ENCODE measurements at places on chromosomes 3 and 15.

DNA sequence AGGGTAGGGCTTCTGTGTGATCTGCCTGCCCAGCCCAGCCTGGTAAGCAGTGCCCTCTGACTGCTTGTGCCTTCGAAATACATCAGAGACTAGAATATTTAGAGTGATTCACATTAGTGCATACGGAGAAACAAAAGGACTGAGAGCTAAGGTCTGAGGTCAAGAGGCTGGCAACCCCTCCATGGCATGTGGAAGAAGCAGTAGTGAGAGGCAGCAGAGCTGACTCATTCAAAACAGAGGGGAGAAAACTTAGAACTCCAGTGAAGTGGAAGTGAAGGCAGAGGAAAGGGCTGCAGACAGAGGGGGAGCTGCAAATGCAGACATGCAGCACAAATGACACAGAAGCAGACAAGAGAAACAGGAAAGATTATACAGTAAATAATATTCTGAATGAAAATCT is 61.6 kb downstream of the ULK4 start:
- H3K36me3 ChIP-seq, result no peaks in the 10 kb centered on the region
- no peak overlapping the region for H3K27ac ChIP-seq
- no peak for DNase-seq

DNA sequence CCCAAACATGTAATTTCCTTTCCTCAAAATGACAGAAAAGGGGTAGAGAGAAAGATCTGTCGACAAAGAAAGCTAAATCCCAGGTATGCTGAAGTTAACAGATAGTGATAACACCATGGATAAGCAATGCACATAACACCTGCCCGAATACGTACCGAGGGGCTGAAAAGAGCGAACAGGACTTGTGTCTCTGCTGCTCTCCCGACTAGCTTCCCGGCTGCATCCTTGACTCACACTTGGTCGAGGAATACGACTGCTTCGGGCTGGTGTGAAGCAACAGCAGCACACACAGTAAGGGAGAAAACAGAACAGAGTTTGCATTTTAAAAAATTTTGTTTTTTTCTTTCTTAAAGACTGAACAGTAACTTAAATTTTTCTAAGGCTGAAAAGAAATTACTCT is 136.4 kb downstream of the CLASP2 start:
- H3K27me3 ChIP-seq, result no peaks in the 10 kb centered on the region
- H3K27ac ChIP-seq, result no peak overlapping the region
- no peaks in the 10 kb centered on the region for H3K36me3 ChIP-seq
- H3K4me3 ChIP-seq, result no peak overlapping the region

DNA sequence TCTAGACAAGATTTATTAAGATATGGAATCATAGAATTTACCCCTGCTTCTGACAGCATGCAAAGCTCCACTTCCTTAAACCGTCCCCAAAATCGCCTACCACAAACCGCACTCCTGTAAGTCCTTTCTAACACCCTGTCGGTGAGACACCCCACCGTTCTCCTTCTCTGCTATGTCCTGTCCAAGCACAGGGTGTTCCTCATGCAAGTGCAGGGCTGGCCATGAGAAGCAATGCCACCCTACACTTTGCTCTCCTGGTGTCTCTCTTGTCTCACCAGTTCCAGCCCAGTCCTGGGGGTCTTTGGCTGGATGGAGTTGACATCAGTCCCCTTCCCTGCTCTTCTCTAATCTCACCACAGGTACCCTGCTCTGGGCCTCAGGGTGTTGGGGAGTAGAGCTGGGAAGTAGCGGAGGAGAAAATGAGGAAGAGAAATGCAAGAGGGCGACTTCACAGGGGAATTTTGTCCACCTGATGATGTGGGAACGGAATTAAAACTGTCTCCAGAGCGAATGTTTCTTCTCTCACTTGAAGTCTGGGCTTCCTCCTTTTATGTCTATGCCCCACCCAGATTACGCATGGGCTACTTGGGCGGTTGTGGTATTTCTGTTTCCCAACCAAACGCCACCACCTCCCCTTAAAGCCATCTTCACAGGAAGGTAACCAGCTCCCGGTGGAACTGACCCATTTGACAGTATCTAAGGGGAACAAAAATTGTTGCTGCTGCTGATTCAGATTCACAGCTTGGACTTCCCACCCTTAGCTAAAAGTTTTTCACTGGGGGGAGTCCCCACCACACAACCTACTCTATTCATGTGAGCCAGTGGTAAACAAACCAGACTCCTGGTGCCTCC is 49.9 kb downstream of the CASR start:
- no peaks in the 10 kb centered on the region for H3K4me1 ChIP-seq
- no peak for DNase-seq
- no peaks in the 10 kb centered on the region for H3K36me3 ChIP-seq
- no peak overlapping the region for H3K4me3 ChIP-seq
- H3K27me3 ChIP-seq, result no peaks in the 10 kb centered on the region
- no peak overlapping the region for H3K27ac ChIP-seq

- no peaks in the 10 kb centered on the region for H3K4me1 ChIP-seq
- H3K4me3 ChIP-seq, result no peak overlapping the region
- H3K36me3 ChIP-seq, result no peaks in the 10 kb centered on the region
- no peaks in the 10 kb centered on the region for H3K27me3 ChIP-seq
Measured at GRCh38 chr3:70614111-70614510, 301.7 kb upstream of the MDFIC2 start.

DNA sequence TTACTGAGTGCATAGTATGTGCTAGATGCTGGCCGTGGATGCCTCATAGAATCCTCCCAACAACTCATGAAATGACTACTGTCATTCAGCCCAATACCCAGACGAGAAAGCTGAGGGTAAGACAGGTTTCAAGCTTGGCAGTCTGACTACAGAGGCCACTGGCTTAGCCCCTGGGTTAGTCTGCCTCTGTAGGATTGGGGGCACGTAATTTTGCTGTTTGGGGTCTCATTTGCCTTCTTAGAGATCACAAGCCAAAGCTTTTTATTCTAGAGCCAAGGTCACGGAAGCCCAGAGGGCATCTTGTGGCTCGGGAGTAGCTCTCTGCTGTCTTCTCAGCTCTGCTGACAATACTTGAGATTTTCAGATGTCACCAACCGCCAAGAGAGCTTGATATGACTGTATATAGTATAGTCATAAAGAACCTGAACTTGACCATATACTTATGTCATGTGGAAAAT is 1.0 kb upstream of the CCR5 start:
- H3K36me3 ChIP-seq, result no peaks in the 10 kb centered on the region
- no peak overlapping the region for H3K4me3 ChIP-seq
- H3K4me1 ChIP-seq, result no peaks in the 10 kb centered on the region
- H3K27me3 ChIP-seq, result no peaks in the 10 kb centered on the region
- H3K27ac ChIP-seq, result no peak overlapping the region
- no peak for DNase-seq

DNA sequence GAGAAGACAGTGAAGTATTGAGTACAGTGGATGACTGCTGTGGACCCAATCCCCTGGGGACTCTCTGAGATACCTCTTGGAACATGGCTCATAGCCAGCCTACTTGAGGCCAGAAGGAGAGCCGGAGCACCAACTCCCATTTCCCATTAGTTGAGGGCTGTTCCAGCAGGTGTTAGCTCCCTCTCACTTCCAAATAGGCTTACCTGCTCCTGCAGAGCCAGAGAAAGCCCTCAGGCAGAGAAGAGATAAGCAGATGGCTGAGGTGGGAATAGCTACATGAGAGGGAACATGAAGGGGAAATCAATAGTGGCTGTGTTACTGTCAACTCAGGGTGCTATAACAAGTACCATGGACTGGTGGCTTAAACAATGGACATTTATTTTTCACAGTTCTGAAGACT is 4.6 kb upstream of the CCK start:
- no peak overlapping the region for H3K27ac ChIP-seq
- H3K4me1 ChIP-seq, result no peaks in the 10 kb centered on the region
- no peak overlapping the region for H3K4me3 ChIP-seq
- no peaks in the 10 kb centered on the region for H3K36me3 ChIP-seq
- no peak for DNase-seq

DNA sequence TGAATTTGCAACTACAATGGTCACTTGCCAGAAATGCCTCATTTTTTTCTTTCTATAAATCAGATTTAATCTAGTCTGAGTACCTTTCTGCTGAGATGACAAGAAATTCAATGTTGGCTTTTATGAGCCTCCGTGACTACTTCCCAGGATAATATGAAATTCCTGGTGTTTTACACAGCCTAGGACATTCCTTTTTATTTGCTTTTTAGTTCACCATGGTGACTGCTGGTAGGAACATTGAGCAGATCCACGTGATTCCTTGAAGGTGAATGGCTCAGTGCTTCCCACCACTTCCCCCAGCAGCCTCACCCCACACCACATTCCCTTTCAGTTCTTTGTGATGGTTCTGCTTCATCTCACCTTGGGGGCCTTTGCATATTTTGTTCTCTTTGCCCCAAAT is 4.3 kb upstream of the NPTN start:
- no peaks in the 10 kb centered on the region for H3K36me3 ChIP-seq
- no peak overlapping the region for H3K27ac ChIP-seq
- H3K27me3 ChIP-seq, result no peaks in the 10 kb centered on the region
- H3K4me1 ChIP-seq, result peaks cover 1% of the 10 kb centered on the region

DNA sequence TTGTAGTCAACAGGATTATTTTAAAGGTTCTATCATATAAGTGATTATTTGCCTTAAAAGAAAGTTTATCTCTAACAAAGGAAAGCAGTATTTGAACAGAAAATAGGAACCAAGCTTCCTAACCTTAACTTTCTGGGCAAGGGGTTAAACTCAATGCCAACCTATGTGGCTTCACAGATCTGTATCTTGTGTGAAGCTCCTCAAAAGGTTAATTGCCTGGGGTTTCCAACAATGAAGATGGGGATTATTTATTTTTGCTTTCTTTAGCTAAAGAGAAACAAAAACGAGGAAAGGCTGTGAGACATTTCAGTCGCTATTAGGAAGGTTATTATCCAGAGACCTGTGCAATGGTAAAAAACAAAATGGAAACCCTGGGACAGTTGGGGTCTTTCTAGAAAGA is 1.1 kb upstream of the WDR82 start:
- no peak overlapping the region for H3K4me3 ChIP-seq
- H3K4me1 ChIP-seq, result no peaks in the 10 kb centered on the region
- H3K27ac ChIP-seq, result no peak overlapping the region
- H3K36me3 ChIP-seq, result no peaks in the 10 kb centered on the region

GRCh38 chr3:14175383-14176037 is 2.9 kb downstream of the XPC start:
- H3K4me1 ChIP-seq, result no peaks in the 10 kb centered on the region
- H3K27ac ChIP-seq, result no peak overlapping the region
- peaks cover 6% of the 10 kb centered on the region for H3K36me3 ChIP-seq
- H3K4me3 ChIP-seq, result no peak overlapping the region
- no peaks in the 10 kb centered on the region for H3K27me3 ChIP-seq

GRCh38 chr15:87959662-87960061 is 296.9 kb downstream of the NTRK3 start:
- no peaks in the 10 kb centered on the region for H3K36me3 ChIP-seq
- DNase-seq, result no peak
- H3K27me3 ChIP-seq, result no peaks in the 10 kb centered on the region
- no peaks in the 10 kb centered on the region for H3K4me1 ChIP-seq
- H3K27ac ChIP-seq, result no peak overlapping the region

DNA sequence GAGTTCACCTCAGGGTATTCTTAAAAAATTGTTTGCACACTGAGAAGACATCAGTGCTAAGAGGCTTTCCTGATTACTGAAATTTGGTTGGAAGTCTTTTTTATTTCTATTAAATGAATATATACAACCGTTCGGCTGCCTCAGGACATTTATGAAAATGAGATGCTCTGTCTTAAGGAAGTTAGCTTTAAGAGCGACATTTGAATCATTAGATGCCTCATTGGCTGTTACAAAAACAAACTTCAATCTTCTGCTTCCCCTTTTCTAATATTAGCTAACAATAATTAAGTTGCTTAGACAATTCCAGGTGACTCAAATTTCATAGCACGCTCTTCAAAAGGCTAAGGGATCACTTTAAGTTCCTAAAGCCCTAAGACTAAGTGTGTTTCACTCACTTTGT is 673.7 kb downstream of the FHIT start:
- H3K27ac ChIP-seq, result no peak overlapping the region
- no peak for DNase-seq
- H3K4me3 ChIP-seq, result no peak overlapping the region
- peaks cover 2% of the 10 kb centered on the region for H3K4me1 ChIP-seq
- H3K36me3 ChIP-seq, result no peaks in the 10 kb centered on the region

DNA sequence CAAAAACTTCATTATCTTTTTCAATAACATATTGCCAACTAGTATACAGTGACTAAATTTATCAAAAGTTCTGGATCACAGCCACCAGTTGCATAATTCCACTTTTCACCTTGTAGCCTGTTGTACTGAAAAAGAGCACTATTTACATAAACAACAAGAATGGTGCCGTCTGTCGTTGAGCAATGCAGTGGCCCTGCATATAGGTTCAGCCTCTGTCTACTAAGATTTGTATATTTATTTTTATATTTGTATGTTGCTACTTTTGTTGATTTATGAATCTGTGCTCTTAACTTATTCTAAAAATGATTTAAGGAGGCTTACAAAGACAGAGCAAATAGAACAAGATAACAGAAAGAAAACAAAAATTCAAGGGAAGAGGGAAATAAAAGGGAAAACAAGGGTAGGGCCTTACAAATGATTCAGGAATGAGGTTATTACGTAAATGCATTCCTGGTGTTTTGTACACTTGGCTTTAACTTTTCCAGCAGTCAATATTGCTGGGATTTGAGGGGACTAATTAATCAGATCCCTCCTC is 257.6 kb upstream of the STT3B start:
- no peak for DNase-seq
- H3K27ac ChIP-seq, result no peak overlapping the region
- no peaks in the 10 kb centered on the region for H3K36me3 ChIP-seq
- H3K4me1 ChIP-seq, result 0 out of 2 replicates have a peak, but pooled peaks cover 2% of the 10 kb centered on the region
- H3K27me3 ChIP-seq, result no peaks in the 10 kb centered on the region

GRCh38 chr3:164478323-164478722 is 600.0 kb downstream of the SI start:
- H3K27ac ChIP-seq, result no peak overlapping the region
- H3K36me3 ChIP-seq, result no peaks in the 10 kb centered on the region
- H3K4me1 ChIP-seq, result no peaks in the 10 kb centered on the region
- DNase-seq, result no peak

- DNase-seq, result no peak
- H3K4me1 ChIP-seq, result no peaks in the 10 kb centered on the region
- no peaks in the 10 kb centered on the region for H3K36me3 ChIP-seq
- H3K27ac ChIP-seq, result no peak overlapping the region
- no peaks in the 10 kb centered on the region for H3K27me3 ChIP-seq
Measured at GRCh38 chr3:71430941-71431552, 152.5 kb downstream of the FOXP1 start.

DNA sequence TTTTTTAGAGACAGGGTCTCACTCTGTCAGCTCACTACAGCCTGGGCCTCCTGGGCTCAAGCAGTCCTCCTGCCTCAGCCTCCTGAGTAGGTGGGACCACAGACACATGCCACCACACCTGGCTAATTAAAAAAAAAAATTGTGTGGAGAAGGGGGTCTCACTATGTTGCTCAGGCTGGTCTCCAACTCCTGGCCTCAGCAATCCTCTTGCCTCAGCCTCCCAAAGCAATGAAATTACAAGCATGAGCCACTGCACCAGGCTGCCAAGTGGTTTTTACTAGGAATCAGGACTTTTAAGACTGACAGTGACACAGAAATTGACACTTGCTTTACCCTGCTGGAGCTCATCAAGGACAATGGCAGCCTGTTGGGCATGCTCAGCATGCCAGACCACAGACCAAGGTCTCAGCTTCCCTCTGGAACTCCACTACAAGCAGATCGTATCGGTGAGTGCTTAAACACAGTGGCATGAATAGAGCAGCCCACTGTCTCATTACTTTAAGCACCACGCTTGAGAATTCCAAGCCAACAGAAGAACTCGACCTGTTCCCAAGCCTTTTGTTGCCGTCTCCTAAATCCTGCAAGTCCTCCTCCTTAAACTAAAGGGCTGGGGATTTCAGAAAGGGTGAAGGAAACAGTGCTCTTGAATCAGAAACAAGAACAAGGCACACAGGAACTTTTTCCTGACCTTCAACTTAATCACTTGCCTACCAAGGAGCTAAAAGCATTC is 41.4 kb downstream of the EOMES start:
- peak overlapping the region; percentile 9 for H3K27ac ChIP-seq
- DNase-seq, result peak; percentile 47
- H3K4me1 ChIP-seq, result no peaks in the 10 kb centered on the region
- H3K4me3 ChIP-seq, result no peak overlapping the region
